ENCODE measurements at places on chromosomes 16 and 17.

DNA sequence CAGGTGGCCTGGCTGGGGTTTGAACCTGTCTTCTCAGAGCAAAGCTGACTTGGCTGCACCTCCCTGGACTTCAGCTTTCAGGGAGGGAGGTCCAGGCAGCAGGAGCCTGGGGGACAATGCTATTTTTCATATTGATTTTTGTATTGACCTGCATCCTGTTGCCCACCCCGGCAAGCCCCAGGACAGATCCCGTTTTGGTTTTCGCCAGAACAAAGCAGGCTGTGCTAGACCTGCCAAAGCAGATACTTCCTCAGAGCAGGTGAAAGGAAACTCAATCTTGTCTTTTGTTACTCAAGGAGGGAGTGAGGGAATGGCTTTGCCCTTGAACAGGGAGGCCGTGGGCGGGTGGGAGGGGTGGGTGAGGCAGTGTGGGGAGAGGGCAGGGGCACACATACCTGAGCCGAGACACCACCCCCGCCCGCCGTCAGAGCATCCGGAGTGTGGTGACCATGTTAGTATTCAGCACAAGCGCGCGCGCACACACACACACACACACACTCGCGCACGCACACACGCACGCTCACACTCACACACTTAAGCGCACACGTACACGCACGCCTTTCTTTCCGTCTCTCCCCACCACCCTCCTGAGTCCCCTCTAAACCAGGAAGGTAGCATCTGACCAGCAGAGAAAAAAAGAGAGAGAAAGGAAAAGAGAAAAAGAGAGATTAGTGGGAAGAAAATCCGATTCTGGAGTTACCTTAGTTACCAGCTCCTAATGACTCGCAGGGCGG lies 59.5 kb downstream of the RAI1 start:
- DNase-seq: no peak

- DNase-seq: no peak
Measured at GRCh38 chr16:85998171-85998867, 99.4 kb downstream of the IRF8 start.

DNA sequence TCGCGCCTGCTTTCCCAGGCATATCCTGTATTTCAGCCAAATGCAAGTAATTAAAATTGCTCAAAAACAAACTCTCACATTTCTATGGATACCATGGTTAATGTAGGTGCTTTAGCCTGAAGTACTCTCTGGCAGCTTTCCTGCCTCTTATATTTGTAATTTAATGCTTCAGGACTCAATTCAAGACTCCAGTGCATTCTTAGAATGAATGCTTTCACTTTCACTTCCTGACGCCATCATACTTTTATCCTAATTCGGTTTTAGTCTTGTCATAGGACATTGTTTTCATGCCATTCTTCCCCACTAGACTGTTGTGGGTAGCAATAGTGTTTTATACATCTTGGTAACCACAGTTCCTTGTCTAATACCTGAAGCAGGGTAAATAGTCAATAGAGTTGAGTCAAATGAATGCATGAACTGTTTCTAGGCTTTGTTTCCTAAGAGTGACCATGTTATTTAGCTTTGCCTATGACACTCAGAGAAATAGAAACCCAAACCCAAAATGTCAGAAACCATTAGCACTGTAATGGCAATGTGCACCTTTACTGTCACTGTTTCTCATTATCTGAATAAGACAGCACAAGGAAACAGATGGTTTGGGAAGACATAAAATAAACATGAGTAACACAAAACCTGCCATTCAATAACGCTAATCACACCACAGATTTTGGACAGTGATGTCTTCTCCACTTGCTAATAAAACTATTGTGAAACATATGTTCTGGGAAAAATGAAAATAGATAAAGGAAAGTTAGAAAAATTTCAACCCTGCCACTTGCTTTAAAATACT lies 705.5 kb downstream of the CDH11 start:
- no peak for DNase-seq

GRCh38 chr17:3400055-3400454 lies 1.8 kb upstream of the OR1E1 start:
- no peak for DNase-seq

GRCh38 chr16:53822936-53823529 lies 119.1 kb downstream of the FTO start:
- DNase-seq: no peak

DNA sequence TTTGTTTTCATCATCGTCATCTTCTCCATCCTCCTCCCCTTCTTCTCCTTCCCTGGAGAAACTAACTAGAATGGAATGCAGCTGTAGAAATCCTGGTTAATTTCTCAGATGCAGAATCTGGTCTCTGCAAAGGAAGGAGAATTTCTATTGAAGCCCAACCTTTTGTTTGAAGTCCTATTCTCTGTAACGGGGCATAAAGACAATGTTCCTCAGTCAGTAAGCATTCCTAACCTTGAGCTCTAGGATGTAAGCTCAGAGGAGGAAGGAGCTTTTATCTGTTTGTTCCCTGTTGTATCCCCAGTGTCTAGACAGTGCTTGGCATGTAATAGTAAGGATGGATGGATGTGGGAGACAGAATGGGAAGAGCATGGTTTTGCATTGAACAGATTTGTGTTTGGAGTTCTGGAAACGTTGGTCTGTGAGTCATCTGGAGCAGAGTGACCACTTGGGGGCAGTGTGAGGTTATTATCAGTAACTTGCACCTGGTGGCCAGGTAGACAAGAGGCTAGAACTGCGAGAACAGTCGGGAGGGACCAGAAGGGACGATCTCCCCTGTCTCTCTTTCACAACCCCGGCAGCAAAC lies 363.7 kb downstream of the SNX29 start:
- DNase-seq: no peak

GRCh38 chr17:18182110-18182977 lies 1.3 kb upstream of the ALKBH5 start:
- no peak for DNase-seq

- no peak for DNase-seq
Measured at GRCh38 chr16:19040400-19040799, 27.0 kb upstream of the COQ7 start.

DNA sequence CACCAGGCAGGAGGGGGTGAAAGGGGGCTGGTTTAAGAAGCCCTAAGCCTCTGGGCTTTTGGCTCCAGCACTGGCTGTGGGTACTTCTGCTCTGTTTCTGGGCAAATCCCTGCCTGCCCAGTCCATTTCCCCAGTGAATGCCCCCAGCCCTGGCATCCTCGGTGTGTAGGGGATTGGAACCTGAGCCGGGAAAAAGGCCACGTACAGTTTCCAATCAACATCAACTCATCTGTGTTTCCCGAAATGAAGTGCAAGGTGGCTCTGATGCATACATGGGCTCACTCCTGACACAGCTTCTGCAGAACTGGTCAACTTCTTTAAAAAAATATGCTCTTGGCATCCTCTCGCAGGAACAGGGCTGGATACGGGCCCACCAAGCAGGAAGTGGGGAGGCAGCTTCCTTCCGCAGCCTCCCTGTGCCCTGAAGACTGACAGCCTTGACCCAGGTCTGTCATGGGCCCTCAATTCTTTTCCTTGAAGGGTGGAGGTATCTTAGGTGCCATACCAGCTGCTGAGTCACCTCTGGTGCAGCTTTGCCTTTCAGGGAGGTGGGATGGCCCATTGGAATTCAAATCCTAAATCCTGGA lies 73.3 kb downstream of the N4BP1 start:
- no peak for DNase-seq

DNA sequence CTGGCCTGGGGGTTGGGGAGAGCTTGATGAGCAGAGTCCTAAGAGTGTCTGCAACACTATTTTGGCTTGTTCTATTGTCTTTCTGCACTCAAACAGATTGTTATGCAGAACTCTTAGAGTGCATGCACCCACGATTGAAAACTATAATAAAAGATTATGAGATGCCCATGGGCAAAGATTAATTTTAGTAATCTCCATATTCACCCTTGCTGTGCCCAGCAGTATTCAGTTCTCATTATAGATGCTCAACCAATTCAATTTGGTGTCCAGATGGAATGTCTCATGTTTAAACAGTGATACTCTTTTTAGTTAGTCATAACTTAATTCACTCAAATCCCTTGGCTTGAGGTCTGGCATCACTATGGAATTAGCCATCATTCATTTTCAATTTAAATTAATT lies 952.5 kb downstream of the CDH8 start:
- no peak for DNase-seq

DNA sequence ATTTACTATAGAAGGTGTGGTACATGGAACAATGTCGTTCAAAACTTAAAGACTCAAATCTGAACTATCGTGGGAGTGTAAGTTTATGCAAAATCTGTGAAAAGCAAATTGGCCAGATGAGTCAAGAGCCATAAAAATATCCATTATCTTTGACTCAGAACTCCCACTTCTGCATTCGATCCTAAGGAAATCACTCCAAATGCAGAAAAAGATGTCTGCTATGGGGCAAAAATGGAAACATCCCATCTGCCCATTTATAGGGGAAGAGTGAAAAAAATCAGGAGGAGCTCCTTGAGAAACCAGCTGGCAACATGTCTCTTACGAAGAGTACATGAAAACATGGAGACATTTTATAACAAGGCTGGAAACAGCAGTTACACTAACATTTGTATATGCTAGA lies 43.6 kb upstream of the CCDC182 start:
- no peak for DNase-seq

GRCh38 chr17:67369676-67370075 lies 3.3 kb upstream of the PSMD12 start:
- DNase-seq: no peak

- DNase-seq: no peak
Measured at GRCh38 chr17:8038954-8039610, at the start of gene ALOX15B. ALOX15B (plus strand) TSS chr17:8039059; CDS start chr17:8039156, 97 bp downstream.

Measured in cortex of kidney (tissue), 1 donor.